GM06990 (cell line): ENCODE measurements at places on chromosomes 6 and 20.

DNA sequence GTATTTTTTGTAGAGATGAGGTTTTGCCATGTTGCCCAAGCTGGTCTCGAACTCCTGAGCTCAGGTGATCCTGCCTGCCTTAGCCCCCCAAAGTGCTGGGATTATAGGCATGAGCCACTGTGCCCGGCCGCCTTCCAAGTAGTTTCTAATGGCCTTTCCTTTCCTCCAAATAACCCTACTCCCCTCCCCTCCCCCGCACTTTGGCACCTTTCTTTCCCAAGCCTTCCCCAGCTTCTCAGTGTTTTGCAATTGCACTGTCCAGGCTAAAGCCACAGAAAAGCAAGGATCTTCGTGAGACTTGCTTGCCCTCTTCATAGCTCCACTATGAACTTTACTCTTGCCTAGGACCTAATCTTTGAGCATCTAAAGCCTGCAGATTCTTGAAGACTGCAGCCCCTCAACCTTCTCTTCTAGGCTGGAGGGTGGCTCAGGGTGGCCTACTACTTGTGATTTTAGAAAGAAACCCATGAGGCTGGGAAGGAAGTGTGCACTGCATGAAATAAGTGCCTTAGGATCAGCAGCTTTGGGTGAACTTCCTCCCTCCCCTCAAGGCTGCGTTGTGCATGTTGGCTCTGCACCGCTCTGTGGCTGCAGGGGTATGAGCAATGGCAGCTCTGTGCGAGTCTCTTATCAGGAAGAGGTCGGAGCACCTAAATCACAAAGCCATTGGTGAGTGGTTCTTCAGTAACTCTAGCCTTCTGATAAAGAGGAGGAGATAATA lies 152.4 kb upstream of the SNX9 start:
- no peak for DNase-seq

GRCh38 chr6:28897369-28897745 lies 26.4 kb downstream of the TRIM27 start:
- DNase-seq = no peak

DNA sequence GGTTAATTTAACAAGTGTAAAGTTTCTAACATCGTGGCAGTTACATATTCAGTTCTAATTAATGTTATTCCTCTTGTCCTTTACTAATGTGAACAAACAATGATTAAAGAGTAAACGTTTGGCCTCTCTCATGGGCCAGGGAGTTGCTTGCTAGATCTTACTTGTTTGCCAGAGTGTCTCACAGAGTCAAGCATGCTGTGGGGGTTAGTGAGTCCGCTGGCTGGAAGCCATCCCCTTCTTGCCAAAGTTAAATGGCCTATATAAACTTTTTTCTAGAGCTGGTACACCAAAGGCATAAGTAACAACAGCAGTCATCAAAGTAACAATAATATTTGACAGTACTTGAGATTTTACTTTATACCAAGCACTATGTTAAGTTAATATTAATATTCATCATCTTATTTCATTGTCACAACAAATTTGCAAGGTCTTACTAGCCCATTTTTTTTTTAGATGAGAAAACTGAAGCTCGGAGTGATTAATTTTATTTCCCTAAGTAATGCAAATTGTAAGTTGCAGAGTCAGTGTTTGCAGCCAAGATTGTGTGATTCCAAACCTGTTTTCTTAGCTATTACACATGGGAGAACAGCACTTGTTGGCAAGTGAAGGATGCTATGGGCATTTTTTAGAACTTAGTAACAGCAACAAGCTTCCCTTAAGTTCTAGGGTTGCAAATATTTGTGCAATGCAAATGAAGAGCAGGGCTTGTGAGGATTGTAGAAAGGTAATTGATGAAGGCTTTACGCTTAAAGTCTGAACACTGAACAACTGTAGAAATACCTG lies 224.5 kb downstream of the RFPL4B start:
- no peak for DNase-seq

GRCh38 chr6:87756858-87757257 lies 54.8 kb upstream of the AKIRIN2 start:
- DNase-seq = peak; percentile 89

DNA sequence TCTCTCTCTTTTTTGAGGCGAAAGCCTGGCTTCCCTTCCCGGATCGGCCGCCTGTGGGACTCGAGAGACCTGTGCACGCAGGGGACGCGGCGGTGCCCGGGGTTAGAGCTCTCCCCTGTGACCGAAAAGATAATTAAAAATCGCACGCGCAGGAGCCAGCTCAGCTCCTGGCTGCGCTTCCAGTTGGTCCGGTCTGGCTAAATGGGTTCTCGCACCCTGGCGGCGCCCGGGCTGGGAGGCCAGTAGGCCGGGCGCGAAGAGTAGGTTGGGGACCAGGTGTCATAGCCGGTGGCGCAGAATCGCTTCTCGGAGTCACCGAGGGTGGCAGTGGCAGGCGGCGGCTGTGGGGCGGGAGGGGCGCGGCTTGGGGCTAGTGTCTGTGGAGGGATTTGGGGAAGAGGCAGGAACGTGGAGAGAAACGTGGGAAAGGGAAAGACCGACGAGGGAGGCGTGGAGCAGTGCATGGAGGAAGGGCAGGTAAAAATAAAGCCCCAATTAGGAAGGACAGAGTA lies 41.9 kb upstream of the SUPT3H start:
- DNase-seq = no peak

GRCh38 chr20:56636716-56637115 lies 7.6 kb downstream of the TFAP2C start:
- no peak for DNase-seq

DNA sequence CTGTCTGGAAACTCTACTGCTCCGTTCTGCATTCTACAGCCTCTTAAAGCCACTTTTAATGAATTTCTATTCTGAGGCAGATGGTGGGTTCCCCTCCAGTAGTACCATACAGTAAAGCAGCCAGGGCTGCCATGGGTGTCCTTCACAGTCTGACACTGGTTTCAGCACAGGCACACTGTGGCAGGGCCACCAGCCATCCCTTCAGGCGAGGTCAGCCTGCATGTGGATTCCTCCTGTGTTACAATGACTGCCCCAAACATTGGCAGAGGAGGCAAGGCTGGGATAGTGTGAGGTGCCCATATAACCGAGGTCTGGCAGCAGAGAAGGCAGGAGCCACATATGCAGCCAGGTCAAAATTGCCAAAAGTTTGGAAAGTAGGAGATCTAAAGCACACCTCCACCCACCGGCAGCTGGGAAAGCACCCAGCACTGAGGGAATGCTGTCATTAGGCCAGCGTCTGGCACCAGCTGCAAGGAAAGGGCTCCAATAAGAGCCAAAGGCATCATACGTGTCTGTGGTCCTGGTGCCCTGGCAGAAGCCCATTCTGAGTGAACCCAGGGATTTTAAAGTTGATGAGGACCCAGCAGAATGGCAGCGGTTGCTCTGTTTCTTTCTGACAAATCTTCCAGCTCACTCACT lies 24.0 kb downstream of the STK35 start:
- no peak for DNase-seq

- no peak for DNase-seq
These were observed 18.0 kb upstream of the GSTA3 start for GRCh38 chr6:52927451-52927850.

DNA sequence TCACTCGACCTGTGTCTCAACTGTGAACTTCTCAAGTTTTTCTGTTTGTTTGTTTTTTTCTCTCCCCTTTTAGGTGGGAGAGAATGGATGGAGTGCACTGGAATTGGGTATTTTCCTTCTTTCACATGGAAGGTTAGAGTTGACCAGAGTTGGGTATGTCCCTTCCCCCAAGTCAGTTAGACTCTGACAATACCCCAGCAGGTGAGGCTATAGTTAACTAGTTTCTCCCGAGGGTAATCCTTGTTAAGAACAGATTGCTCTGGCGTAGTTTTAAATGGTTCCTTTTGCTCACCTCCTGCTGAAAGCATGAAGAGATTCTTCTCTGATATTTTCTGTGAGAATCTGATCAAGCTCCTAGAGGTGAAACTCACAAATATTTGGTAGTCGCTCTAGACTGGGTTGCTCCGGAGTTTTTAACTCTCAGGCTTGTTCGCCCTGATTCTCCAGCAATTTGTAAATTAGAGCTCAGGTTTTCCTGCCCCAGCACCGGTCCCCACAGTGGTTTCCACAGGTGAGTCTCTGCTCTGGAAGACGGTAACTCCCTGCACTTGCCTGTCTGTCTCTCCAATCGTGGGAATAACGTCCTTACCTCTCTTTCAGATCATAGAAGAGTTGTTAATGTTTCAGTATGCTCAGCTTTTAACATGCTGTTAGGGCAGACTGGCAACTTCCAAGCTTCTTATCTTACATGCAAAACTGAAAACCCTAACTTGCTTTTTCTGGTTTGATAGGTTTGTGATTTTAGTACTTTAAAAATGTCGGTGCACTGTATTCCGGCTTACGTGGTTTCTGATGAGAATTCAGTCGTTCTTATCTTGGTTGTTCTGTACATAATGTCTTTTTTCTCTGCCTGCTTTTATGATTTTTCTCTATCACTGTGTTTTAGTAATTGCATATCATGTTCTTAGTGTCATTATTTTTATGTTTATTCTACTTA lies 111.2 kb upstream of the HIVEP1 start:
- DNase-seq = no peak

- DNase-seq = no peak
These were observed 218.8 kb downstream of the ESR1 start for GRCh38 chr6:152026291-152026690.

DNA sequence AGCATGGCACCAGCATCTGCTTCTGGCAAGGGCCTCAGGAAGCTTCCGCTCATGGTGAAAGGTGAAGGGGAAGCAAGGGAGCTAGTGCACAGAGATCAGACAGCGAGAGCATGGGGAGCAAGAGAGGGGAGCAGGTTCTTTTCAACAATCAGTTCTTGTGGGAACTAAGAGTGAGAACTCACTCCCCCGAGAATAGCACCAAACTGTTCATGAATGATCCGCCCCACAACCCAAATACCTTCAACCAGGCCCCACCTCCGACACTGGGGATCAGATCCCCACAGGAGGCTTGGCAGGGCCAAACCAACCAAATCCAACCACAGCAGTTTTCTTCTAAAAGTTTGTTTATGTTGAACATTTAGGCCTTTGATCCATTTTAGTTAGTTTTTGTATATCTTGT lies 69.7 kb upstream of the BHLHE23 start:
- no peak for DNase-seq

- DNase-seq = no peak
These were observed 24.0 kb upstream of the MYT1 start for GRCh38 chr20:64140061-64140931.

GRCh38 chr6:150314230-150315188 lies 54.3 kb upstream of the IYD start:
- no peak for DNase-seq

- DNase-seq = no peak
These were observed 527.7 kb downstream of the ADGRB3 start for GRCh38 chr6:69162811-69163210.

- DNase-seq = no peak
These were observed 14.5 kb downstream of the ADISSP start for GRCh38 chr20:3753098-3753497.

GRCh38 chr20:53870426-53871315 lies 199.7 kb downstream of the BCAS1 start:
- no peak for DNase-seq

DNA sequence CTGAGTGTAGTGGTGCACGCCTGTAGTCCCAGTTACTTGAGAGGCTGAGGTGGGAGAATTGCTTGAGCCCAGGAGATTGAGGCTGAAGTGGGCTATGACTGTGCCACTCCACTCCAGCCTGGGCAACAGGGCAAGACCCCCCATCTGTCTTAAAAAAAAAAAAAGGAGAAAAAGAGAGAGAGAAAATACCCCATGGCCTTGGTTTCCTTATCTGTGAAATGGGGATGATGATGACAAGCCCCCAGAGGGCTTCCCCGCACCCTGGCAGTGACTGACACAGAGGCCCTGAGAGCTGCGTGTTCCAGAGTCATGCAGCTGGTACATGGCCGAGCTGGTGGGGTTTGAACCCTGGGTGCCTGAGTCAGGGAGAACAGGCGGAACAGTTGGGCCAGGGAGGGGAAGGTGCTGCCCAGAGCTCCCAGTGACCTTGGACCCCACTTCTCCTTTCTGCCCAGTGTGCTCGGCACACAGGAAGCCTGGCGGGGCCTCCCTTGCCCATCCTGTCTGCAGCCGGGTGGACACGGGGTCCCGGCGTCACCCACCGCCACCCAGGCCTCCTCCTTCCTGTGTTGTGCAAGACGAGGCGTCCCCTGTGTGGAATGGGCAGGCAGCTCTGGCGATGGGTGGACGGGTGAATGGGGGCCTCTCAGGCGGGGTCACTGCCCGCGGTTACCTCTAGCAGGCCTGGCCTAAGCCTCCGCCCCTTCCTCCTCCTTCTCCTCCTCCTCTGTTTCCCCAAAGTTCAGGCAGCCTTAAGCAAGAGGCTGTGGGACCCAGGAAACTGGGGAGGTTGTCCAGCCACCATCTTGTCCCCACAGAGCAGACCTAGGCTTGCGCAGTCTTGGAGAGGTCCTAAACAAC lies 84.2 kb downstream of the CEBPB start:
- DNase-seq = no peak

- no peak for DNase-seq
These were observed 40.3 kb downstream of the NCR2 start for GRCh38 chr6:41375598-41376151.

GRCh38 chr6:133092199-133092598 lies 149.0 kb upstream of the EYA4 start:
- DNase-seq = no peak

- DNase-seq = peak; percentile 57
These were observed 41.2 kb downstream of the SLX4IP start for GRCh38 chr20:10476319-10476724.

- no peak for DNase-seq
These were observed 1.3 kb downstream of the SLCO4A1 start for GRCh38 chr20:62643521-62644043.

GRCh38 chr20:19428324-19428723 lies 215.9 kb downstream of the SLC24A3 start:
- no peak for DNase-seq

DNA sequence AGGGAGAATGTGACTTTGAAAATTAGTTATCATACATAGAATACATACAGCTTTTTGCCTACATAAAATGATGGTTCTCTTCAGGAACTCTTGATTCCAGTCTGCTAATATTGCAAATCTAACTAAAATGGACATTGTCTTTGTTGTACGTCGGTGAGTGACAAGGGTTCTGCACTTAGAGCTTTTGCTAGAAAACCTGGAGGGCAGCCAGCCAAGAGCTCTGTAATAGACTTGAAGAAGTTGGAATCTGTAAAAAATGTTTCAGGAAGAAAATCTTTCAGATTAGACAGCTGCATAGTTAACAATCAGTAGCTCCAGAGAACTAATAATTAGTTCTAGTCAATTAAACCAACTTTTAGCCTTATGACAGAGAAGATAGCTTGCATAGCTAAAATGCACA lies 138.3 kb downstream of the FLRT3 start:
- DNase-seq = no peak

- no peak for DNase-seq
These were observed 6.0 kb downstream of the CD83 start for GRCh38 chr6:14123386-14124111.

DNA sequence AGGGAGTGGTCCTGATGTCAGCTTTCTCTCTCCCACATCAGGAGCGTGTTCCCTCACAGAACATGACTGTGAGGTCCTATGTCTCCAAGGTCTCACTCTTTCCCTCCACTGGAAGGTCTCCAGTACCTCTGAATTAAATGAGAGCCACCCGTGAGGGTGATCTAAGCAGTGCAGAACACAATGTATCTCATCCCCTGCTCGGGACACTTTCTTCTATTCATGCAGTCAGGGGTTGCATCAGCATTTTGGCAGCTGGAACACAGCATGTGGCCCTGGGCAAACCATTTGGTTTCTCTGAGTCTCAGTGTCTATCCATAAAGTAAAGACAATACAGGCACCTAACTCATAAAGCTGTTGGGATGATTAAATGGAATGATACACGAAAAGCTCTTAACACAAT lies 34.2 kb downstream of the MAFB start:
- no peak for DNase-seq
